ENCODE measurements at places on chromosomes 5 and 9. TPM values are rescaled to one million over a fixed set of nuclear protein-coding genes. Genes with fewer than 3 reads are reported as not detected.

The WNT8A gene
- total RNA-seq, result not detected

The TTC39B gene
- 16.4 TPM for total RNA-seq

The IL5 gene
- total RNA-seq, result not detected

DNA sequence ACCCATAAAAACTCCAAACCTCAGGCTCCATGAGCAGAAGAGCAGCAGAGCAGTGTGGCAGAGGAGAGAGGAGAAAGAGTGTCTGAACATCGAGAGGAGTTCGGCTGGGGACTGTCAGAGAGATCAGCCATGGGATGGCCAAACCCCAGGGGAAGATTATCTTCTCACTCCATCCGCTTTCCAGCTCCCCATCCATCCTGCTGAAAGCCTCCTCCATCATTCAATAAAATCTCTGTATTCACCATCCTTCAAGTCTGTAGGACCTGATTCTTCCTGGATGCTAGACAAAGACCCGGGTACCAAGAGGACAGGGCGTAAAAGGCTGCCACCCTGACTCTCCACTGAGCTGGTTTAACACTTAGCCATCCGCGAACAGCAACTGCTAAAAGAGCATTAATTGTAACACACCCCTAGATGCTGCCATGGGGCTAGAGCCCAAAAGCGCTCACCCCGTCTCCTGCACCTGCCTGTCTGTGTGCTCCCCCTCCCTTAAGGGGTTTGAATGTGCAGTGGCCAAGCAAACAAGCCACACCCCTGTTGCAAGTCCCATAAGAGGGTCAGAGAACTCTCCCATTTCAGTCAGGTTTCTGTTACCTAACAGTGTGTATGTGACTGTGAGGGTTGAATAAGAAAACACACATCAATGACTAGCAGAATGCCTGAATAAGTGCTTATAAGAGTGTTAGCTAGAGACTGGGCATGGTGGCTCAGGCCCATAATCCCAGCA lies 13.9 kb upstream of the SELENOP start:
- no peak for DNase-seq

GRCh38 chr9:12784461-12785259 lies 9.8 kb downstream of the LURAP1L start:
- peak; percentile 99 for DNase-seq

DNA sequence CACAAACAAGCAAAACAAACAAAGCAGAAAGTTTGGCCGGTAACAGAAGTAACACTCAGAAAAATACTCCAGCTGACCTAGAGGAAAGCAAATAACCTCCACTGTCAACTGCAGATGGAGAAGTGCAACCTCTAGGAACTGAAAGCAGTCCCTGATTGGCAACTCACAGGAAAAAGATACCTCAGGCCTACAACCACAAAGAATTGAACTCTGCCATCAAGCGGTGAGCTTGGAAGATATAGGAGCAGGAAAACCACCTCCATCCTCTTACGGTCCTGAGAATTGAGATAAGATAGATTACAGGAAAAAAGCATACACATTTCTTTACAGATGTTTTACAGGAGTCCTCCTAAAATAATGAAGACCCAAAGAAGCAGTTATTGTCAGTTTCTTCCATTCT lies 184.5 kb downstream of the PDZD2 start:
- no peak for DNase-seq

- no peak for DNase-seq
These were observed 137.5 kb downstream of the GAPVD1 start for GRCh38 chr9:125399165-125399564.

- peak; percentile 72 for DNase-seq
These were observed 235.5 kb upstream of the ZNF608 start for GRCh38 chr5:124981901-124982300.

- no peak for DNase-seq
These were observed 12.4 kb downstream of the TTC39B start for GRCh38 chr9:15294604-15295003.

DNA sequence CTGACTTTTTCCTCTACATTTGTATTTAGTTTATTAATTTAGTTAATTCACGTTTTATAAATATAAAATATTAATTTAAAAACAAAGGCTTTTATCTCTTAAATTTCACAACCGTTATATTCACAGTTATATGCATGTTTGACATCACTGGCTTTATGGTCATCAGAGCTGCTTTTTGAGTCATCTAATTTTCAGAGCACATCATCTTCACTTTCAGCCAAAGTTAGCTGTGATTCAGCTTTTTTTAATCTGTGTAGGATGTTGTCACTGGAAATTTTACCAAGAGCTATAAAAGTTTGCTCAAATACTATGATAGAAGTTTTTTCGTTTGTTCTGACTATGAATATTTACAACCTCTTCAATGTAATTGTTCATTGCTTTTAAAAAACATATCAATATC lies 12.4 kb downstream of the CDC37L1 start:
- no peak for DNase-seq

DNA sequence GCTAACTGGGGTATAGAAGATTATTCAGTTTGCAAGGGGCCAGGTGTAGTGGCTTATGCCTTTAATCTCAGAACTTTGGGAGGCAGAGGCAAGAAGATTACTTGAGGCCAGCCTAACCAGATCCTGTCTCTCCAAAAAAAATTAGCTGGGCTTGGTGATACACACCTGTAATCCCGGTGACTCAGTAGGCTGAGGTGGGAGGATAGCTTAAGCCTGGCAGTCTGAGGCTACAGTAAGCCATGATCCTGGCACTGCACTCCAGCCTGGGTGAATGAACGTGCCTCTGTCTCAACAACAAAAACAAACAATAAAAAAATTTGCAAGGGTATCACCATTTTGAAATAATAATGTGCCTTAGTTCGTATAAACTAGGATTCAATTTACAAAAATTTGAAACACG lies 51.3 kb downstream of the BAAT start:
- peak; percentile 72 for DNase-seq

- DNase-seq, result peak; percentile 93
These were observed 158.6 kb upstream of the DMRT1 start for GRCh38 chr9:682633-683508.

DNA sequence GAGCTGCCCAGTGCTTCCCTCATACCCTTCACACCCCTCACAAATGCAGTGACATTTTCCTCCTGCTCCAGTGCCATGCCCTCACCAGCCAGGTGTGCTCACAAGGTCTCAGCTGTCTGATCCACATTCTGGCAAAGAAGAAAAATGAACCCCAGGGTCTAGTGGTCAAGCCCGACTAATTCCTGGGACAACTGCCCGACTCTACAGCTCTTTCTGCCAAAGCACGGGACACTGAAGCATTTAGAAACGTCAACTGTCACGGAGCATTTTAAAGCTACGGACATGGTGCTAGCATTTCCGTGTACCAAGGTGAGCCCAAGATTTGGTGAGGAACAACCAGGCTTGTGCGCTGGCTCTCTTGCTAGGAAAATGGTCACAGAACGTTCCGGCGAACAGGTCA lies 56.8 kb upstream of the PHYKPL start:
- DNase-seq, result no peak

Measured in bronchial epithelial cell (primary cell).